ENCODE measurements at places on chromosomes 2 and 18. TPM values are rescaled to one million over a fixed set of nuclear protein-coding genes. Genes with fewer than 3 reads are reported as not detected.

DNA sequence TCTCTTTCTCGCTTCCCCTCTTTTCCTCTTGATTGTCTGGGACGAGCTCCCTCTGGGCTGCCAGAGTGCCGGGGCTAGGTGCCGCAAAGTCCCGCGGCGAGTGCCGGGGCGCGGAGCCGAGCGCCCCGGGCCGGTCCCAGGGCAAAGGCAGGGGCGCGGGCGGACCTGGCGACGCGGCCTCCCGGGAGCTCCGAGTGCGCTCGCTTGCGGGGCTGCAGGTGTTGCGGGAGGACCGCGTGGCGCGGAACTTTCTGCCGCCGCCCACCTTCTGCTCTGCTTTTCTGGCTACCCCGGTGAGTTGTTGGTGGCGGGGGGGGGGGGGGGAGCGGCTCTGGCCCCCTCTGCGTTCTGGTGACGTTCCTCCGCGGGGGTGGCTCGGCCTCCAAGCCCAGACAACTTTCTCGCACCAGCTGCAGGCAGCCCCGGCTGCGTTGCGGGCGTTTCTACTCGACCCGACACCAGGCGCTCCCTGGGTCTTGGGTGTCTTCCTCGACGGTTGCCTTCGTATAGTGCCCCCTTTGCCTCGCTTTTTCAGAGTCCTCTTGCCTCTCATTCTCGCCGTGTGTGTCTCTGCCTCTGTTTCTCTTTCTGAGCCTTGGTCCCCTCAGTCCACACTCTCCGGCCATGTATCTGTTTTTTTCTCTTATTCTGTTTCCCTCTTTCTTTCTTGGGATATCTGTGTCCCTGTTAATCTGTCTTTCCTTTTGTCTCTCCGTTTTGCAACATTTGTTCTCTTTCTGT is 759 bp downstream of the GALNT13 start:
- H3K27ac ChIP-seq = no peak overlapping the region
- H3K4me3 ChIP-seq = peak overlapping the region; percentile 76
- no peaks in the 10 kb centered on the region for H3K4me1 ChIP-seq
- peak; percentile 67 for DNase-seq
- H3K27me3 ChIP-seq = peaks cover 32% of the 10 kb centered on the region
- no peaks in the 10 kb centered on the region for H3K36me3 ChIP-seq

GRCh38 chr2:37896319-37896718 is 28.8 kb upstream of the RMDN2 start:
- H3K36me3 ChIP-seq = no peaks in the 10 kb centered on the region
- H3K4me1 ChIP-seq = no peaks in the 10 kb centered on the region
- no peak overlapping the region for H3K4me3 ChIP-seq
- peak; percentile 66 for DNase-seq
- H3K27me3 ChIP-seq = no peaks in the 10 kb centered on the region

The SPATA3 gene
- not detected for total RNA-seq

The CYB5A gene
- total RNA-seq = 70.7 TPM

The ATOH8 gene
- 1.1 TPM for total RNA-seq

DNA sequence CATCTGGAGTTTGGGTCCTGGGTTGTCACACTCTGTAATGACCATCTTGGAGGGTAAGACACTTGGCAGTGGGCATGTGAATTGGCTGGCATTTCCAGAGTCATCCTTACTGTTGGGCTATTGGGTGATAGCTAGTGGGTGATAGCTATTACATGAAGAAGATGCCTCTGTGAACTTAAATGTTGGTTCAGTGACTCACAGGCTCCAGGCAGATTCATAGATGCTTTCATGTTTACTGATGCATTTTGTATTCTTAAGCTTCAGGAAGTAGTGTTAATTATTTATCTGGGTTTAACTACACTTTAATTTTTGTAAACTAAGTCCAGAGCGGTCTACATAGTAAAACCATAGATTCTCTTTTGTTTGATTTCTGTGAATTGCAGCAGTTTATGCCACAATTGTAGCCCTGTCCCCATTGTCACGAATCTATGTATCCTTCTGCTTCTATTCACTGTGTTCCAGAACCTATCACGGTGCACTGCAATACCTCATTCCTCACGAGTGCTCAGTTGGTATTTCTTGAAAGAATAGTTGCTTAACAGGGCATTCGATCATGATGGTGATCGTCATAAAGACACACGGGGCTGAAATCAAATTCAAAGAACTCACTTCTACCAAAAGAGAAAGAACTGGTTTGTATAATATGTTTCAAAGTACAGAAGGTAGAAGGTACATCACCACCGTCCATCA is 79.7 kb downstream of the GBX2 start:
- peaks cover 17% of the 10 kb centered on the region for H3K4me1 ChIP-seq
- H3K27me3 ChIP-seq = no peaks in the 10 kb centered on the region
- no peak for DNase-seq
- no peaks in the 10 kb centered on the region for H3K36me3 ChIP-seq
- no peak overlapping the region for H3K4me3 ChIP-seq
- no peak overlapping the region for H3K27ac ChIP-seq

DNA sequence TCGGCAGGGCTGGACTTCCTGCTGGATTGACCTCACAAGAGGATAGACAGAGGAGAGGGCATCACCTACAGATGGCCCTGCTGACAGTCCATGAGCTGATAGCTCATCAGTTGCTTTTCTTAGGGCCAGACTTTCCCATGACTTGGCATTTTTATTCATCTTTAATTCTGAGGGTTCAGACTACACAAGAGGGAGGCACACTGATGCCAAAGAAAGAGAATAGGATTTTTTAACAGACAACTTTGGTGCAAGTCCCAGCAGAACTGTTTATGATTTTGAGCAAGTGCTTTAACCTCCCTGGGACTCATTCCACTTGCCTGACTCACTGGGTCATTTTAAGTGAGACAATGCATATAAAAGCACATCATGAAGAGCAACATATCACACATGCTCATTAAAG is 299.2 kb downstream of the INSIG2 start:
- no peaks in the 10 kb centered on the region for H3K27me3 ChIP-seq
- no peaks in the 10 kb centered on the region for H3K4me1 ChIP-seq

DNA sequence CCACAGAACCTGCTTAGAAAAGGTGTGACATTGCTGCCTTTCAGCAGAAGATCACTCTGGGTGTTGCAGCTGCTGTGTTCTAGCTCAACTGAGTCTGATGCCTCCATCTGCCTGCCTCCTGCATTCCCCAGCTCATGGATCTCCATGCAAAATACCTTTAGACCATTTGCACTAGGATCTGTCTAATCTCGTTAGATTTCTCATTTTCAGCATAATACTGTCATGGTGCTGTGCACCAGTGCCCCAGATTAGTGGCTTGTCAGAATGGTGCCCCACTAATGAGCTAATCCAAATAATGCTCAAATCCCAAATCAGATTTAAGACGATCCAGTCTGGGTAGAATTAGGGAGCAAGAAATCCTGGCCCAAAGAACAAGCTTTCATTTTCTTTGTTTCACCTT is 284.4 kb upstream of the PARD3B start:
- H3K36me3 ChIP-seq = no peaks in the 10 kb centered on the region
- H3K27me3 ChIP-seq = no peaks in the 10 kb centered on the region
- no peak overlapping the region for H3K27ac ChIP-seq
- no peak for DNase-seq

GRCh38 chr2:23614701-23615100 is 229.7 kb downstream of the KLHL29 start:
- H3K27me3 ChIP-seq = no peaks in the 10 kb centered on the region
- H3K27ac ChIP-seq = no peak overlapping the region
- H3K4me1 ChIP-seq = no peaks in the 10 kb centered on the region
- H3K36me3 ChIP-seq = no peaks in the 10 kb centered on the region

DNA sequence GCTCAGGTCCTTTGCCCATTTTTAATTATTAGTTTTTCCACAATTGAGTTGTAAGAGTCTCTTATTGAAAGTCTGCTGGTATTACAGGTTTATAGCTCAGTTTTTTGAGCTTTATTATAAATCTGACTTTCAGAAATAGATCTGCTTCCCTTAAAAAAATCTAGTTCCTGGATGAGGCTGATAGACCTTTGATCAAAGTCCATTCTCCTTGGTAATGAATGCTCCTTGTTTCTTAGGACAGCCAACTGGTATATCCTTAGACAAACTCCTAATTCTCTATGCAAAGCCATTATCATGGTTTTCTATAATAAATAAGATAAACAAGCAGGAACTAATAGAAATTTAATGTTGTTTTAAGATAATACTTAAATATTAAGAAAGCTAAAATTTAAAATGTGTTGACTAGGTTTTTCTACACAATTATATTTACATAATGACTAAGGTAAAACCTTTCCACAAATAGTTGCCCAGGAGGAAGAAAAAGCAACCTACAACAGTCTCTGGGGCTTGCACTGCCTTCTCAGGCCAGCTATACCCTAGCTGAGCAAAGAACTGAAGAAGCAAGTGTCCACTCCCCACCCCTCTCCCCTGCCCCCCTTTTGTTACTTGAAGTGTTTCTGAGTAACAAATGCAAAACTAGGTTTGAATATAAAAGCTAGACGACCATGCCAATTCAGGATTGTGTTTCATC is 16.9 kb downstream of the NT5DC4 start:
- H3K4me3 ChIP-seq = no peak overlapping the region
- DNase-seq = no peak

DNA sequence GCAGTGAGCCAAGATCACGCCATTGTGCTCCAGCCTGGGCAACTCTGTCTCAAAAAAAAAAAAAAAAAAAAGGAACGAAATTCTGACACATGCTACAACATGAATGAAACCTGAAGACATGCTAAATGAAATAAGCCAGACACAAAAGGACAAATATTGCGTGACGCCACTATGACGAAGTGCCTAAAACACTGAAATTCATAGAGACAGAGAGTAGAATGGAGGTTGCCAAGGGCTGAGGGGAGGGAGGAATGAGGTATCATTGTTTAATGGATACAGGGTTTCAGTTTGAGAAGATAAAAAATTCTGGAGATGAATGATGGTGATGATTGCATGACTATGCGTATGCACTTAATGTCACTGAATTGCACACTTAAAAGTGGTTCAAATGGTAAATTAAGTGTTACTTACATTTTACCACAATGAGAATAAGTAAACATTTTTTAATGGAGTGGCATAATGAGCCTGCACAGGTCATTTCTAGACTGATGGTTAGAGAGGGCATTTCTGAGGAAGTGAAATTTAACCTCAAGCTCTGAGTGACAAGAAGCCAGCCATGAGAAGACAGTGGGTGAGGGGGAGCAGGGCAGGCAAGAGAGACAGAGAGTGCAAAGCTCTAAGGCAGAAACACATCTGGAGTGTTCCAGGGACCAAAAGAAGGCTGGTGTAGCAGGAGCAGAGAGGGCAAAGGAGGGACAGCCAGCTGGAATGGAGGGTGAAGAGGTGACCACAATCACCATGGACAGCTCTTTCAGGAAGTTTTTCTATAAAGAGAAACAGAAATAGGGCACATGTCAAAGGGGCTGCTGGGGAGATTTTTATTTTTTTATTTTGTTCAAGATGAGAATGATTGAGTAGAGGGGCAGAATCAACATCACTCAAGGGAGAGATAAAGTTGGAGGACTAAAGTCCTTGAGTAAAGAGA is 20.6 kb upstream of the EXOC6B start:
- peaks cover 13% of the 10 kb centered on the region for H3K27me3 ChIP-seq
- H3K27ac ChIP-seq = no peak overlapping the region
- peaks cover 7% of the 10 kb centered on the region for H3K4me1 ChIP-seq
- H3K4me3 ChIP-seq = no peak overlapping the region

DNA sequence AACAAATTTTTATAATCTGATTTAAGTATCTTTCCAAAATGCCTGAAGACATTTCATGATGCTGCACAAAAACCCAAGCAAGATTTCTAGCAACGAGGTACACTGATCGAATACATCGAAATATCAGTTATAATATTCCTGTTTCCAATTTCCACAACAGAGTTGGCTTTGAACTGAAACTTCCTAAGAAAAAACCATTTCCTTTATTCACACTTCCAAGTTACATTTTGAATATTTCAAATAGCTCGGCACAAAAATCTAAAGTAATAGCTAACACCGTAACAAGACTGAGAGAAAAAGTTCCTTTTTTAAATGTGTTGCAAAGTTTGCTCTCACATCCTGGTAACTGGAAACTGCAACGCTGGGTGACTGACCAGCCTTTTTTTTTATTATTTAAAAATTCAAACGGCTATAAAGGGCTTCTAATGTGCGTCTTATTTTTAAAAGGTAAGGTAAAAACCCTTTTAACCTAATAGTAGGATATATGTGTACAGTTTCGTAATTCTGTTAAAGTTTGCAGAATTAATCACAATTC is 1.7 kb downstream of the HNRNPLL start:
- H3K36me3 ChIP-seq = peaks cover 2% of the 10 kb centered on the region
- H3K27me3 ChIP-seq = no peaks in the 10 kb centered on the region
- DNase-seq = no peak
- H3K4me1 ChIP-seq = no peaks in the 10 kb centered on the region

DNA sequence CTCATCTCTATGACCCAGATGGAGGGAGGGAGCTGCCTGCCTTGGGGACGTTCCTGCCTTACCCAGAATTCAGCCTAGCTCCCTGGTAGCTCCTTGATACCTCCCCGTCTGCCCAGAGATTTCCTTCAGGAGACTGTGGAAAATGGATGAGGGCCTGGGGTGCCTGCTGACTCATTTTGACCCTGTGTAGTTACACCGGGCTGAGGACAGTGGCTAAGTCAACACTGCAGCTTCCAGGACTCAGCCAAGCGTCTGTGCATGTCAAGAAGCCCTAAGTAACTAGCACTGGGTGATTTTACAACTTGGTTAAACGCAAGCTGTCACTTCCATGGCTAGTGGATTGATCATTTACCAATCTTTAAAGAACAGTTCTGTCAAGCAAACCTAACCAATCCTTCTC is 23.3 kb upstream of the EPAS1 start:
- H3K36me3 ChIP-seq = no peaks in the 10 kb centered on the region
- peaks cover 9% of the 10 kb centered on the region for H3K27me3 ChIP-seq
- H3K4me3 ChIP-seq = no peak overlapping the region
- peak; percentile 22 for DNase-seq
- H3K4me1 ChIP-seq = no peaks in the 10 kb centered on the region
- no peak overlapping the region for H3K27ac ChIP-seq

- no peaks in the 10 kb centered on the region for H3K36me3 ChIP-seq
- peak overlapping the region; percentile 56 for H3K4me3 ChIP-seq
- peaks cover 7% of the 10 kb centered on the region for H3K27me3 ChIP-seq
- H3K27ac ChIP-seq = no peak overlapping the region
- DNase-seq = no peak
- no peaks in the 10 kb centered on the region for H3K4me1 ChIP-seq
Measured at GRCh38 chr2:170115501-170116229, 62.3 kb upstream of the MYO3B start.

GRCh38 chr2:230230087-230230486 is 4.6 kb downstream of the SP140 start:
- no peaks in the 10 kb centered on the region for H3K36me3 ChIP-seq
- H3K27ac ChIP-seq = no peak overlapping the region
- H3K4me1 ChIP-seq = no peaks in the 10 kb centered on the region
- H3K27me3 ChIP-seq = no peaks in the 10 kb centered on the region
- H3K4me3 ChIP-seq = peak overlapping the region; percentile 4

The DDX18 gene
- 65.7 TPM for total RNA-seq

The CROCC2 gene
- total RNA-seq = not detected

DNA sequence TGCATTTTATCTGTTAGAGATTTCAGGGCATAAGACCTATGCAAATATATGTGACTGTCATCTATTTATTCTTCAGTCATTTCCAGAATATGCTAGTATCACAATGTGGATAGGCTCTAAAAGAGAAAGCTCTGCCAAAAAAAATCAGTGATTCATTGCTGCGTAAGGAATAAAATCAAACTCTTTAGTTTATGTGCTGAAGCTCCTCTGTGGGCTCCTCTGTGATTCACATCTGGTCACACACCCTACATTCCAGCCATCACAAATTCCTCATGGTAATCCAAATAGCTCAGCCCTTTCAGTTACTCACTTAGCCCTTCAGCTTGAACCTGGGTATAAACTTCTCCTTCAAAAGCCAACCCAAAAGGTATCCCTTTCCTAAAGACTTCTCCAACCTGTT is 21.4 kb downstream of the DLGAP1 start:
- no peak for DNase-seq
- H3K36me3 ChIP-seq = peaks cover 17% of the 10 kb centered on the region
- H3K27me3 ChIP-seq = no peaks in the 10 kb centered on the region
- H3K4me1 ChIP-seq = peaks cover 11% of the 10 kb centered on the region
- no peak overlapping the region for H3K4me3 ChIP-seq
- H3K27ac ChIP-seq = no peak overlapping the region

The UGT1A10 gene
- 0.13 TPM for total RNA-seq
